Activated CD8-positive, alpha-beta memory T cell treated with anti-CD3 and anti-CD28 coated beads, Interleukin-2, amount 10 ng/mL, durations not matched to agents 7 days and 5 days (primary cell): ENCODE measurements at places on chromosomes 4 and X. TPM values are rescaled to one million over a fixed set of nuclear protein-coding genes. Genes with fewer than 3 reads are reported as not detected.
A peak's percentile ranks its signal among the peaks of the same experiment; 100 is the strongest.

The EMCN gene
- total RNA-seq: not detected

DNA sequence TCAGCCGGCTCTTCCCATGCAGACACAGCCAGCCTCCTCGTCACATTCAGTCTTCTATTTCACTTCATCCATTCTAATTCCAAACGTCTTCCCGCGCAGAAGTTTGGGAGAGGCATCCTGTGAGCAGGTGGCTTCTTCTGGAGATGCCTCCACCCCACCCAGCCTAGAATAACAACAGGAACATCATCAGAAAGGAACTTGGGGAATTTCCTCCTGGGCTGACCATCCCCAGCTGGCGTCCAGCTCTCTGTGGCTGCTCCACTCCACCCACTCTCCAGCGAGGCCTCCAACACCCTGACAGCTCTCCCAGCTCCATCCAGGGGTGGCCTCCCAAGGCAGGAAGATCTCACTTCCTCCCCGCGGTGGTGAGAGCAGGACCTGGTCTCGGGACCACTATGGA lies 5.5 kb upstream of the C4orf50 start:
- H3K27me3 ChIP-seq: no peaks in the 10 kb centered on the region
- no peak overlapping the region for H3K27ac ChIP-seq
- H3K36me3 ChIP-seq: no peaks in the 10 kb centered on the region
- no peaks in the 10 kb centered on the region for H3K4me1 ChIP-seq

GRCh38 chr4:80471756-80472155 lies 136.2 kb downstream of the CFAP299 start:
- no peaks in the 10 kb centered on the region for H3K4me1 ChIP-seq
- peaks cover 2% of the 10 kb centered on the region for H3K36me3 ChIP-seq
- no peak overlapping the region for H3K27ac ChIP-seq
- no peak for DNase-seq

DNA sequence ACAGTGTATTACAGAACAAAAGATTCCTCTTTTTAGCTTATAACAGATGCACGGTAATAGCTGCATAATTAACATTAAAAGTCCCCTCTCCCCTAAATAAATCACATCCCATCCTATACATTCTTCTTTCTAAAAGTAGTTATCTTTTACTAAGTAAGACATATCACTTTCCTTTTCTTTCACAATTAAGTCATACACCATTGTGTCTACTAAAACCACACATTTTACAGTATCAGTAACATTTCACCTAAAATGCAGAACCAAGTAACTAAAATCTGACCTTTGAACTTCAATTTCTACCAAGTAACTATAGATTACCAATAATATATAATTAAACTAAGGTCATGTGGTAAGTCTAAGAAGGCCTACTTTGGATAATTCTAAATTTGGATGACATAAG lies 14.2 kb downstream of the DHX15 start:
- no peaks in the 10 kb centered on the region for H3K27me3 ChIP-seq
- H3K36me3 ChIP-seq: peaks cover 67% of the 10 kb centered on the region
- peaks cover 60% of the 10 kb centered on the region for H3K4me1 ChIP-seq
- no peak for DNase-seq

The FAM241A gene
- total RNA-seq: 1.4 TPM

GRCh38 chr4:47939456-47939855 lies 25.1 kb upstream of the NFXL1 start:
- H3K4me1 ChIP-seq: no peaks in the 10 kb centered on the region
- no peak overlapping the region for H3K27ac ChIP-seq
- peaks cover 20% of the 10 kb centered on the region for H3K27me3 ChIP-seq
- no peak for DNase-seq
- no peak overlapping the region for H3K4me3 ChIP-seq

The NAT8L gene
- total RNA-seq: 0.09 TPM

- H3K36me3 ChIP-seq: no peaks in the 10 kb centered on the region
- H3K4me3 ChIP-seq: no peak overlapping the region
- H3K27me3 ChIP-seq: peaks cover 19% of the 10 kb centered on the region
Measured at GRCh38 chr4:3482707-3483106, 19.6 kb downstream of the DOK7 start.

DNA sequence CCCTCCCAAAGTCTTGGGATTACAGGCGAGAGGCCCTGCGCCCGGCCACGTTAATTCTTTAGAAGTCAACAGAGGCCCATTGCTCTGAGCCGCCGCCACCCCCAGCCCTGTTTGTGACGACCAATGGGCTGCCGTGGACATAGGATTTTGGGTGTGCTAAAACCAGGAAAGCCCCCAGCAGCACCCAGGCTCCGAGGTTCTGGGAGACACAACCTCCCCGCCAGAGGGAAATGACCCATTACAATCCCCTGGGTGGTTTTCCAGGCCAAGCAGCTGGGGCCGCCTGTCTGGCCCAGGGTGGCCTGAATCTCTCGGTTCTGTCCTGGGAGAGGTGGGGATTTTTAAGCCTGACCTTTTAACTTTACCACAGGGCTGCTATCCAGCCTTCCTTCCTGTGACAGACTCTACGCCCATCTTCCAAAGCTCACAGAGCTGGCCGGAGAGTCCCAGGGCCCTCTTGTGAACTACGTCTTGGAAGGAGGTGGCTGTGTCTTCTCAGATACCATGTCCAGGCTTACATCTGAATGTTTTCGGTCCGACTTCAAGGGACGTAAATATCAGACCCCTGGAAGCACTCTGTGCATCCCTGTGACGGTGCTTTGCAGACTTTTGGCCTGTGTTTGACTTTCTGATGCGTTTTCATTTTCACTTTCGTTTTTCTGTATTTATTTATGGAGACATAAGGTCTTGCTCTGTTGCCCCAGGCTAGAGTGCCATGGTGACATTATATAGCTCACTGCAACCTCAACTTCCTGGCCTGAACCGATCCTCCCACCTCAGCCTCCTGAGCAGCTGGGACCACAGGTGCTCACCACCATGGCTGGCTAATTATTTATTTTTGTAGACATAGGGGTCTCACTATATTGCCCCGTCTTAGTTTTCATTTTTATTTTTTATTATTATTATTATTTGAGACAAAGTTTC lies 36.0 kb downstream of the P2RY8 start:
- H3K36me3 ChIP-seq: peaks cover 40% of the 10 kb centered on the region
- no peaks in the 10 kb centered on the region for H3K27me3 ChIP-seq
- H3K4me3 ChIP-seq: no peak overlapping the region
- H3K4me1 ChIP-seq: peaks cover 46% of the 10 kb centered on the region
- DNase-seq: peak; percentile 69
- peak overlapping the region; percentile 76 for H3K27ac ChIP-seq

GRCh38 chr4:7753931-7754465 lies 185.7 kb downstream of the AFAP1 start:
- H3K36me3 ChIP-seq: no peaks in the 10 kb centered on the region
- peaks cover 3% of the 10 kb centered on the region for H3K4me1 ChIP-seq

- DNase-seq: no peak
- no peaks in the 10 kb centered on the region for H3K27me3 ChIP-seq
- H3K4me1 ChIP-seq: no peaks in the 10 kb centered on the region
- no peaks in the 10 kb centered on the region for H3K36me3 ChIP-seq
- no peak overlapping the region for H3K27ac ChIP-seq
Measured at GRCh38 chr4:107068116-107068515, 32.0 kb upstream of the DKK2 start.

The SHROOM4 gene
- total RNA-seq: not detected

The HADH gene
- 51.1 TPM for total RNA-seq

DNA sequence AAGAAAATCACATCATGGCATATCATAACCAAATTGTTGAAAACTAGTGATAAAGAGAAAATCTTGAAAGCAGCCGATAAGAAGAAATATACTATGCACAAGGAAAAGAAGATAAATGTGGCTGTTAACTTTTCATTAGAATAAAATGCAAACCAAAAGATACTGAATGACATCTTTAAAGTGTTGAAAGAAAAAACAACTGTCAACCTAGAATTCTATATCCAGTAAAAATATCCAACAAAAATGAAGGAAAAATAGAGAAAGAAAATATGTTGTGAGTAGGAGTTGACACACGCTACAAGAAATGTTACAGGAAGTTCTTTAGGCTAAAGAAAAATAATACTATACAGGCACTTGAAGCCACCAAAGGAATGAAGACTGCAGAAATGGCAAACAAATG lies 82.0 kb downstream of the FAM184B start:
- H3K27me3 ChIP-seq: peaks cover 18% of the 10 kb centered on the region
- no peak overlapping the region for H3K27ac ChIP-seq
- no peak for DNase-seq
- peaks cover 2% of the 10 kb centered on the region for H3K36me3 ChIP-seq
